ENCODE measurements at places on chromosomes 2 and 18.

- DNase-seq = no peak
Observed at GRCh38 chr18:5393779-5394178, 98.3 kb upstream of the ZBTB14 start.

DNA sequence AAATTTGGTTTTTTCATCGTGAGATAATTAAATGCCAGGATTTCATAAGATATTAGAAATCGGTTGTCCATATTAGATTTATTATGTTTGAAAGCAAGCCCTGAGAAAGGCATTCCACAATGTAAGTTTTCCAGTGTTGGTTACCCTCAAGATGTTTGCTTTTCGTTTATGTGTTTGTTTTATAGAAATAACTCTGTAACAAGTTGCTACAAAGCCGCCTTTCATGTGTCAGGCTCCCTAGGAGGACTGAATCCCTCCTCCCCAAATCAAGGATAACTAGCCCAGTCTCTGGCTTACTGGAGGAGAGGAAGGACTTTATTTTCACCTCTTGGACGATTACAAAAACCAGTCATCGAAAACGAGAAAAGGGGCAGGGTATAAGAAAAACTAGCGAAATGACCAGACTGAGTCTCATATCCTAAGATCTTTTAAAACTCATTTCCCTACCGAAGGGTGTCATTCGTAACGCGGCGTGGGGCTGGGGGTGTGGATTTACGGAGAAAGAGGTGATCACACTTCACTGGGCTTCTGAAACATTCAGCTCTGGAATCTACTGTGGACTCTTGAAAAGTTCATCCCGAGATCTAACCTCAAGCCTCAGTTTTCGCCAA is 1.0 kb upstream of the PEX13 start:
- DNase-seq = peak; percentile 43

DNA sequence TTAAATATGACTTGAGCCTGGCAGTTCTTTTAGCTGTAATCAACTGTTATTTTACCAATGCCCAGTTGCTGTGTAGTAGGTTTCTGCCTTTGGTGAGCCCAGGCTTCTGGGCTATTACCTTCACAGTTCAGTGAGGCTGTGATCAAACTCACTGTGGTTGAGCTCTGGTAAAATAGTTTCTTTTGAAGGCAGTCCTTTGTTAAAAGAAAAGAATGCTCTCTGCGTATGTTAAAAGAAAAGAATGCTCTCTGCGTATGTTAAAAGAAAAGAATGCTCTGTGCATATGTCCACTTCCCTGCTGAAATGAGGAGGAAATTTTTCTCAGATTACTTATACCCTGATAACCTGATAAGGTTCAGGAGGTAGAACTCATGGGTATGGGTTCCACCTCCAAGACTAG is 244.3 kb downstream of the RNF144A start:
- no peak for DNase-seq

DNA sequence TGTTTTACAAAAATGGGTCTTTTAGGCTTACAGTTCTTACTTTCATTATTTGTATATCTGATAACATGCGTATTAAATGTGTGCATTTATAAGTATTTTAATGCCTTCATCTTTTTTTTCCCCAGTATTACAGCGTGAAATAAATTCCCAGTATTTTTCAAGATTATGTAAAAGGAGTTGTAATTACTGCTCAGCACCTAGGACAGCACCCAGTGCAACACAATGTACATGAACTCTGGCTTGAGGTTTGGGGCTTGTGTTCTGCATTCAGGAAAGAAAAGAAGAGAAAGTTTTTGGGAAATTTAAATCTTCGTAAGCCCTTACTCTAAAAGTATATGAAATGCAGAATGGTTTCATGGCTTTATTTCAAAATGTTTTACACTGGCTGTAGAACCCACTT is 16.7 kb downstream of the ZNF638 start:
- DNase-seq = no peak

- no peak for DNase-seq
Observed at GRCh38 chr2:105803773-105804172, 59.1 kb downstream of the NCK2 start.

- no peak for DNase-seq
Observed at GRCh38 chr2:153432381-153432780, 46.2 kb downstream of the RPRM start.

DNA sequence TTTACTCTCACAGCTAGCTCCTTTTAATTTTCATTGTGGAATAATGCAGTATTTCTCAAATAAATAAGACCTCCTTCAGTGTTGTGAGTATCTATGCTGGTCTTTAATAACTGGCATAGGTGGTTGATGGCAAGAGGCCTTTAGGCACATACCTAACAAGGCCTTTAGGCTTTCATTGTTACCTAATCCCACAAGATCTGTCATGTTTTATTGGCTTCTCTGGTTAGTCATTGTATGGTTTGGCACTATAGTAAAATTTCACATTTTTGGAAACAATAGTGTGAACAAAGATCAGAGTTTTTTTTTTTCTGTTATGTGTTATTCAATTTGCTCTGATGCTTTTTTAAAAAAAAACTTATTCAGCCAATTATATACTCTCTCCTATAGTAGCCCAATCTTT is 89.8 kb upstream of the NEUROD1 start:
- DNase-seq = no peak

GRCh38 chr18:37305066-37305465 is 260.5 kb downstream of the CELF4 start:
- DNase-seq = no peak

- DNase-seq = no peak
Observed at GRCh38 chr2:30266051-30266621, 34.8 kb downstream of the LBH start.

GRCh38 chr2:236743039-236743920 is 173.7 kb downstream of the ACKR3 start:
- DNase-seq = no peak

GRCh38 chr2:162148956-162149355 is 3.1 kb downstream of the GCG start:
- no peak for DNase-seq

- DNase-seq = no peak
Observed at GRCh38 chr2:47907039-47907781, 912 bp upstream of the FBXO11 start.

GRCh38 chr2:238125127-238125885 is 13.2 kb upstream of the KLHL30 start:
- no peak for DNase-seq

DNA sequence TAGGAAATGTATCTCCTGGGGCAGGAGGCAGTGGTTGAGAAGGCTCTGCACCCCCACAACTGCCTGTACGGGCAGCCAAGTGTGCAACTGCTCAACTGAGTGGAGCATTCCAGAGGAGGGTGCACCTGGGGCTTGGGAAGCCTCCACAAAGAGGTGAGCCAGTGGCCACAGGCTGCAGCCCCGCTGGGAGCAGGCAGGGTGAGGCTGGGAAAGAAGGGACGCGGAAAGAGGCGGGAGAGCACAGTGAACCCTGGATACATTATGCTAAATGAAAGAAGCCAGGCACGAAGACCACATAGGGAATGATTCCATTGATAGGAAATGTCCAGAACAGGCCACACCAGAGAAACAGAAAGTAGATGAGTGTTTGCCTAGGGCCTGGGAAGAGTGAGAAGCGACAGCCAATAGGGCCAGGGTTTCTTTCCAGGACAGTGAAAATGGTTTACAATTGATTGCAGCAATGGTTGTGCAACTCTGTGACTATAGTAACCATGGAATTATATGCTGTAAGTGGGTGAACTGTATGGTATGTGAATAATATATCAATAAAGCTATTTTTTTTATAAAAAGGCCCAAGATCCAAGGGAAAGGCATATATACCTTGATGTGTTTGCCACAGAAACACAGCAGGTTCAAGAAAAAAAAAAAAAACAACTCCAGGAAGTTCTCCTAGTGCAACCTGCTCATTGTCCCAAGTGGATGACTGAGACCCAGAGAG is 82.4 kb downstream of the DDX1 start:
- no peak for DNase-seq

DNA sequence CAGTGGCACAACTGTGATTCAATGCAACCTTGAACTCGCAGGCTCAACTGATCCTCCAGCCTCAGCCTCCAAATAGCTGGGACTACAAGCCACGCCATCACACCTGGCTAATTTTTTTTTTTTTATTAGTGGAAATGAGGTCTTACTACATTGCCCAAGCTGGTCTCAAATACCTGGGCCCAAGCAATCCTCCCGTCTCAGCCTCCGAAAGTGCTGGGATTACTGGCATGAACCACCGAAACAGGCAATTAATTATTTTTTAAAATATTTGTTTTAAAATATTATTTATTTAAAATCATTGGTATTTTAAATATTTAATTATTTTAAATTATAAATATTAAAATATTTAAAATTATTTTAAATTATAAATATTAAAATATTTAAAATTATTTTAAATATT is 24.5 kb downstream of the SRBD1 start:
- no peak for DNase-seq

GRCh38 chr2:237269138-237269875 is 144.7 kb downstream of the COL6A3 start:
- DNase-seq = no peak

- DNase-seq = no peak
Observed at GRCh38 chr2:17643031-17643615, 102.6 kb downstream of the VSNL1 start.

GRCh38 chr2:186554850-186555671 is 34.8 kb upstream of the ITGAV start:
- DNase-seq = no peak

- no peak for DNase-seq
Observed at GRCh38 chr2:36172824-36173223, 182.8 kb upstream of the CRIM1 start.

DNA sequence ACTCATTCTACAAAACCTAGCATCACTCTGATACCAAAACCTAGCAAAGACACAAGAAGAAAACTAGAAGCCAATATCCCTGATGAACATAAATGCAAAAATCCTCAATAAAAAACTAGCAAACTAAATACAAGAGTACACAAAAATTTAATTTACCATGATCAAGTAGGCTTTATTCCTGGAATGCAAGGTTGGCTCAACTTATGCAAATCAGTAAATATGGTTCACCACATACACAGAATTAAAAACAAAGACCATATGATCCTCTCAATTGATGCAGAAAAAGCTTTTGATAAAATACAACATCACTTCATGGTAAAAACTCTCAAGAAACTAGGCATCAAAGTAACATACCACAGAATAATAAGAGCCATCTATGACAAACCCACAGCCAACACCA is 188.3 kb downstream of the ETAA1 start:
- DNase-seq = no peak

DNA sequence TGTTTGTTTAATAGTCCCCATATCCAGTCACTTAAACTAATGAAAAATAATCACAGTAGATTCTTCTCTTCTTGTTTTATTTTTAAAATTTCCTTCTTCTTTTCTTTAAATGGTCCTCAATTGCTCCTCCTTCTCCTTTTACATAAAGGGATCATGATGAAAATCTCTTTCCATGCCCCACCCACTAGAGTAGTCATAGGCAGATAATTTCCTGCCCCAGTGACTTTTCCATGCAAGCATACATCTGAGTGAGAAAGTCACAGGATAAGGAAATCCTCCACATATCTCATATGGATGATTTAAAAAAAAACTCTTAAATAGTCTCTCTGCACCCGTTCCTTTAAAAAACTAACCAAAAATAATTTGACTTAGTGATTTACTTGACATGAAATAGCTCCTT is 552.3 kb upstream of the SETBP1 start:
- no peak for DNase-seq

DNA sequence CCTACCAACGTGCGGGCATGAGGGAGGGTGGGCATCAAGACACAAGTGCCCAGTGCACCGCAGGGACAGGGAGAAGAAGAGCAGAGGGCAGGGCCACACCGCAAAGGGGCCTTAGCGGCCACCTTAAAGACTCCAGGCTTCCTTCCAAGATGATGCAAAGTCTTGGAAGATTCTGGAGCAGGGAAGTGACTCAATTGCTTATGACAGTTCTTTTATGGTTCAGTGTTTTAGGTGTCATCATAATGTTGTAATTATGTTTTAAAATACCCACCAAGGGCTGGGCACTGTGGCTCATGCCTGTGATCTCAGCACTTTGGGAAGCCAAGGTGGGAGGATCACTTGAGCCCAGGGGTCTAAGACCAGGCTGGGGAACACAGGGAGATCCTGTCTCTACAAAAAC is 44.5 kb upstream of the SEMA4C start:
- DNase-seq = no peak

DNA sequence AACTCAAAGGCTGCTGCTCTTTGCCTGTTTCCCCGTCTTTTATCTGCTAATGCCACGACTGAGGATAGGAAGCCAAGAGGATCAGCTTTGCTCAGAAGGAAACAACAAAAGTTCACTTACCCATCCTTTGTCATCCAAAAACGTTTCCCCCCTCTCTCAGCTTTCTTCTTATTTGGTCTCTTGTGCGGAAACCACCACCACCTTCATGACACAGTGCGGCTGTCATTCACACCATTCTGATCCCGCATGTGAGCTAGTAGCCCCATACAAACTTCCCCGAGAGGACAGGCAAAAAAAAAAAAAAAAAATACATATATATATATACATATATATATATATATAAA is 656 bp downstream of the LRRTM4 start:
- DNase-seq = no peak
